GM12878 (cell line): ENCODE measurements at places on chromosomes 1 and 21. TPM values are rescaled to one million over a fixed set of nuclear protein-coding genes. Genes with fewer than 3 reads are reported as not detected.

DNA sequence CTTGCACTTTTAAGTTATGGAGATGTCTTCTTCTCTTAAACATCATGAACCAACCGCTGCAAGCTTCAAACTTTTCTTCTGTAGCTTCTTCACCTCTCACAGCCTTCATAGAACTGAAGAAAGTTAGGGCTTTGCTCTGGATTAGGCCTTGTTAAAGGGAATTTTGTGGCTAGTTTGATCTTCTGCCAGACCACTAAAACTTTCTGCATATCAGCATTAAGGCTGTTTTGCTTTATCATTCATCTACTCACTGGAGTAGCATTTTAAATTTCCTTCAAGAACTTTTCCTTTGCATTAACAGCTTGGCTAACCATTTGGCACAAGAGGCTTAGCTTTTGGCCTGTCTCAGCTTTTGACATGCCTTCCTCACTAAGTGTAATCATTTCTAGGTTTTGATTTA lies 43.0 kb upstream of the RGL1 start:
- no peak for DNase-seq

TRAF3IP3 gene
- 113 and 115 TPM in 2 replicates for polyA plus RNA-seq

GRCh38 chr1:183962903-183963302 lies 74.6 kb downstream of the COLGALT2 start:
- no peak for DNase-seq

DNA sequence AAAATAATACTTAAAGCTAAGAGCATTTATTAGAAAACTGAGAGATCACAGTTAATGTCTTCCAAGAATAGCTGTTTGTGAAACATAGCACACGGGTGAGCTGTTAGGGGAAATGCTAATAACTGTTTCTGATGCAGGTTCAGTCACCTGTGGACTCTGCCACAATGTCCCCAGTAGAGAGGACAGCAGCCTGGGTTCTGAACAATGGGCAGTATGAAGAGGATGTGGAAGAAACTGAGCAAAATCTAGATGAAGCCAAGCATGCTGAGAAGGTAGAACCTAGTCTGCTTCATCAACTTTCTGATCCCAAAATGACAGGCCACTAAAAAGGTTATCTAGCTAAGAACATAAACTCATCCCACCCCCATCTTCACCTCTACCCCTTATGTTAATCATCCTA lies 32.6 kb downstream of the CLEC20A start:
- DNase-seq = no peak

- no peak for DNase-seq
These were observed 77.4 kb upstream of the BTG3 start for GRCh38 chr21:17690078-17690494.

DNA sequence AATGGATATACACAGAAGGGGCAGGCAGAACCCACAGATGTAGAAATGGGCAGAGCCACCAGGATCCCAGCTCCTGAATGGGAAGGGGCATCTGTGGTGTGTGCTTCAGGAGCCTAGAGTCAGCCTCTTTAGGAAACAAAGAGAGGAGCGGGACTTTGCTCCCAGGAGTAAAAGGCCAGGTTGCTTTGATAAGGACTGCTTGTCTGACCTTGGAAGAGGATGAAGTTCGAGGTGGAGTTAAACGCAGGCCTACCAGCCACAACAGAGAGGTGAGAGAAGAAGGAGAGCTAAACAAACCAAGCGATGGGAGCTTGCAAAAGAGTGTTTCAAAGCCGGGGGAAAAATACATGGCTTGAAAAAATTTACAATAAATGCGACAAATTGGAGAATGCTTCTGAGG lies 49.9 kb upstream of the TMPRSS2 start:
- DNase-seq = no peak

C4BPA gene
- not detected in 2 replicates for polyA plus RNA-seq

- no peak for DNase-seq
These were observed 229.2 kb downstream of the TTLL7 start for GRCh38 chr1:83769594-83770318.

DNA sequence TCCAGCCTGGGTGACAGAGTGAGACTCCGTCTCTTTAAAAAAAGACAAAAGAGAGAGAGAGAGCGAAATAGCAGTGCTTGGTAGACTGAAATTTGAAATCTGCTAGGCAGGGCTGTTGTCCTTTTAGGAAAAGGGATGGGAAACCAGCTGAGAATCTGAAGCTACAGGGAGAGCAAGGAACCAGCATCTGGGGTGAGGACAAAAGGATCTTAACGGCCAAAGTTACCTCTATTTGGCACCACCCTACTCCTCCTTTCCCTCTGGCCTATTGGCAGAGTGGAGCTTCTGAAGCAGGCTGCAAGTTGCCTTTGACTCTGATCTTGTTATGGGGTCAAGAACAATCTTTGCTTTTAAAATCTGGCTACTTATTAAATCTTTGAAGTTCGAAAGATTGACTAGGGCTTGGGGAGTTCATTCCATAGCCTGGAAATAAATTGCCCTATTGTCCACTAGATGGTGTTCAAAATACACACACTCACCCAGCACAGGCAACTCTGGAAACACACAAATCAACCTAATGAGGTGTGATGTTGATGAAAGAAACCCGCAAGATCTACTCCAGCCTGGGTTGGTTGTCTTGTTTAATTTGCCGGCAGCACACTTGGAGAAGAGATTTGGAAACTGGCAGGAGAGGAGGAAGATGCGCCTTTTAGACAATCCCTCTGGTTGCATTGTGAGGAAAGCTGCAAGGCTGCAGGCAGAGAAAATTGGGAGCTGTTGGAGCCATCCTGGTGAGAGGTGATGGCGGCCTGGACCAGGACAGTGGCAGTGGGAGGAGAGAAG lies 16.5 kb upstream of the PARP1 start:
- DNase-seq = no peak

CD1E gene
- not detected in 2 replicates for polyA plus RNA-seq

GRCh38 chr1:37137014-37137413 lies 102.7 kb upstream of the GRIK3 start:
- no peak for DNase-seq

- no peak for DNase-seq
These were observed 38.8 kb downstream of the CITED4 start for GRCh38 chr1:40823345-40823744.

- no peak for DNase-seq
These were observed 615 bp downstream of the GPR161 start for GRCh38 chr1:168135921-168136708.

DNA sequence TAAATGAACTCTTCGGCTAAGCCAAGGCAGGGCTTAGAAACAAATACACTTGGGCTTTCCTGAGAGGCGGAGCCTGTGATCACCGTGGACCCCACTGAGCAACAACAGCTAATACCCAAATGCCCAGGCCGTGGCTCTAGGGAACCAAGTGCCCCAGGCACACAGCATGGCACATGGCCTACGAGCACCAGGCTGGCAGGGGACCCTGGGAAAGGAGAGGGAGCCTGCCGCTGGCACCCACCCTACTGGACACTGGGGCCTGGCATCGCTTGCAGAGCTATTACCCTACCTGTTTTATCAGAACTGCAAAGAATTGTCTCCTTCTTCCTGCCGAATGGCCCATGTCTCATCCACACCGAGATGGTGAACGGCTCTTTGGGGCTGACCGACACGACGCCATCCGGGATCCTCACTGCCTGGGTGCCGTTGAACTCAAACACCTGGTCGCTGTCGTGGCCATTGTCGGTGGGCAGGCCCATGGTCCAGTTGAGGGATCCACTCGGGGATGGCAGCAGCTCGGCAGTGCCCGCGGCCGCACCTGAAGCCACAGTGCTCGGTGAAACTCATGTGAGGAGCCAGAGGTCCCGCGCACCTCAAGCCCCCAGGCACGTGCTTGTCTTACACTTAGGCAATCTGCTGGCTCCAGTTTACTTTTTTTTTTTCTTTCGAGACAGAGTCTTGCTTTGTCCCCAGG lies 79.5 kb downstream of the CLSTN1 start:
- DNase-seq = no peak

- no peak for DNase-seq
These were observed 75.9 kb downstream of the KIF1B start for GRCh38 chr1:10286244-10286643.

DNA sequence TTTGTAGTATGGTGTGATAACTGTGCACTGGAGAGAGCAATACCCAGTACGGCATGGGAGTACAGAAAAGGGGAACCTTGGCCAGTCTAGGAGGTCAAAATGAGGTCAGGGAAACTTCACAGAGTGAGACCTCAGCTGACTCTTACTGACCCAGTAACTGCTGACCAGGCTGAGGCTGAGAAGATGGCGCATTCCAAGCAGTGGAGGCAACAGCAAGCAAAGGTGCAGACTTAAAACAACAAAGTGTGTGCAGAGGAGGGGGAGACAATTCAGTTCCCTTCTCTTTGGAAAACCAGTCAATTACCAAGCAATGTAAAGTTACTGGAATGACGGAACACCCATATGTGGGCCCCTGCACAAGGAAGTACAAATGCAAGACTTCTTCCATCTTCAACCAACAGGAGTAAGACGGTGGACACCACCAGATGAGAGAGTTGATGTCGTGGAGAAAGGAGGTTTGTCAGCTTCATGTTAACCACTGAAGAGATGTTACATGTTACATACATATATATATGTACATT lies 54.6 kb upstream of the PRDX6 start:
- no peak for DNase-seq

DNA sequence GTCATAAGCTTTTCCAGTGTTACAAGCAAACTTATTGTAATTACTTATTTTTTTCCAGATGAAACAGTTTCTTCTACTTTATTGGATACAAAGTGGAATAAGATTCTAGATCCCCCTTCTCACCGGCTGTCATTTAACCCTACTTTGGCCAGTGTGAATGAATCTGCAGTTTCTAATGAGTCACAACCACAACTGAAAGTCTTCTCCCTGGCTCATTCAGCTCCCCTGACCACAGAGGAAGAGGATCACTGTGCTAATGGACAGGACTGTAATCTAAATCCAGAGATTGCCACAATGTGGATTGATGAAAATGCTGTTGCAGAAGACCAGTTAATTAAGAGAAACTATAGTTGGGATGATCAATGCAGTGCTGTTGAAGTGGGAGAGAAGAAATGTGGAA lies 95.5 kb downstream of the ZFYVE9 start:
- DNase-seq = no peak

DNA sequence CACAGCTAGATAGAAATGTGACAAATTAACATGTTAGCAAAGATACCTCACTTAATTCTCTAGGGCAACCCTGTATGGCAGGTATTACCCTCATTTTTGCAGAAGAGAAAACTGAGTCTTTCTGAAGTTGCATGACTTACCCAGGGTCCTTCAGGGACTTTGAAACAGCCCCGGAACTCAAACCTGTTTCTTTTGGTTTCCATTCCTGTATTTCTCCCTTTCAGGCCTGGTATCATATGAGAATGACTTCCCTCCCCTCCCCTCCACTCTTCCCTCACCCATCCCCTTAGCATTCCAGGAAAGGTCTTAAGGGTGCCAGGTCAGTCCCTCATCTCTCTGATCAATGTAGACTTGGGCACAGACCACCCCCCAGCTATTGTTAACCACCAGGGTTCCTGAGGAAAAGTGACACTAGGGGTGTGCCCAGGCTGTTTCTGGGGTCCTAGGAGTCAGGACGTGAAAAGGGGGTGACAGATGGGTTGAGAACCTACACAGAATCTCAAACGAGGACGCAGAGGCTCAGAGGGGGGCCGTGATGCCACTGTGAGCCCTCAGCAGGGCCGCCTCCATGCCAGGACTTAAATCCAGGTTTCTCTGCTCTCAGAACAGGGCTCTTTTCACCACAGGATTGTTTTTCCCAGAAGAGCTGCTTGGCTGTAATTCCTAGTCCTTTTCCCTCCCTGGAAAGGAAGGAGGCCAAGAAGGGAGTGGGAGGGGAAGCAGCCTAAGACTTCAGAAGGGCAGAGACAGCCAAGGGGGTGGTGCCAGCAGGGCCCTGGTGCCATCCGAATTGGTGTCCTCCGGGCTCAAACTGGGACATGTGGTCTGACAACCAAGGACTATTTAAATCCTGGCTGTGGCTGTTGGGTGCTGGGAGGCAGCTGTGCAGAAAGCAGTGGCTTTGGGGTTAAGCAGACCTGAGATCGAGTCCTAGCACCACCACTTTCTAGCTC lies 2.1 kb upstream of the WASF2 start:
- DNase-seq = no peak

- no peak for DNase-seq
These were observed 6.2 kb downstream of the RNF187 start for GRCh38 chr1:228493141-228494043.

DNA sequence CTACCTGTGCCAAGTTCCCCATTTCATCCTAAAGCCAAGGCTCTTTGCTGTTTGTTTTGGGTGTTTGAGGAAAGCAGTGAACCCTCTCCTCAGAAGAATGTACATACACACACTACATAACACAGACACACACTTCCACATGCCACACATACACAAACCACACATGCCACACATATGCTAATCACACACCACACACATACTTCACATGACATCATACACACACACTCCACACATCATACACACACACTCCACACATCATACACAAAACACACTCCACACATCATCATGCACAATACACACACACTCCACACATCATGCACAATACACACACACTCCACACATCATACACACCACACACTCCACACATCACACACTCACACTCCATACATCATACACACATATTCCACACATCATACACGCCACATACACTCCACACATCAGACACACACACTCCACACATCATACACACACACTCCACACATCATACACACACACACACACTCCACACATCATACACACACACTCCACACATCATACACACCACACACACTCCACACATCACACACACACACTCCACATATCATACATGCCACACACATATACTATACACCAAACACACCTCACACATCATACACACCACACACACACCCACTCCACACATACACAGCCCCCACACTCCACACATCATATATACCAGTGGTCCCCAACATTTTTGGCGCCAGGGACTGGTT lies 22.7 kb upstream of the ZNF436 start:
- DNase-seq = no peak

CACHD1 gene
- not detected in 2 replicates for polyA plus RNA-seq

TFF3 gene
- not detected in 2 replicates for polyA plus RNA-seq

IER5 gene
- polyA plus RNA-seq = 4.5 and 11.7 TPM in 2 replicates

GRCh38 chr21:33811167-33812010 lies 104.2 kb downstream of the ATP5PO start:
- no peak for DNase-seq

- no peak for DNase-seq
These were observed 380.3 kb downstream of the PLPP3 start for GRCh38 chr1:56199061-56199460.

LRRC3 gene
- polyA plus RNA-seq = 0.09 and 0.22 TPM in 2 replicates

LCE1A gene
- polyA plus RNA-seq = not detected in 2 replicates

CD5L gene
- 0.16 and 0.21 TPM in 2 replicates for polyA plus RNA-seq

- no peak for DNase-seq
These were observed 88.0 kb upstream of the PBX1 start for GRCh38 chr1:164470996-164471395.

- no peak for DNase-seq
These were observed 93.6 kb downstream of the KIF14 start for GRCh38 chr1:200526709-200527612.

DNA sequence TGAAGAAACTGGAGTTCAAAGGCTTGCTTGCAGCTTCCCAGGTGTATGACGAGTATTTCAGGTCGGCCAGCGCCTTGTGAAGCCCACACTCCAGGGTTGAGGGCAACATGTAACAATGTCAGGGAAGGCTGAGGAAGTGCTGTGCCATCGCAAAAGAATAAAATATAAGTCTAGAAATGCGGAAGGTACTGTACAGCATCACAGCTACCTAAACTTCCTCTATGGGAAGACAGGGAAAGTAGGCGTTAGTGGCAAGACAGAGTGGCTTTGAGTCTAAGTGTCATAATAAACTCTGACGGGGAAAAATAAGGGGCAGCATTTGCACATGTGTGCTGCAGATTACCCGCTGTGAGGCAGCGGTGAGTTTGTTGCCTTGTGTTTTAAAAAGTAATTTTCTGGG lies 28.9 kb downstream of the DOP1B start:
- no peak for DNase-seq
